ENCODE measurements at places on chromosomes 7 and 10. TPM values are rescaled to one million over a fixed set of nuclear protein-coding genes. Genes with fewer than 3 reads are reported as not detected.

Gene TAS2R4
- polyA plus RNA-seq, result not detected

Gene CHCHD2
- polyA plus RNA-seq, result 322 TPM

Gene TMEM184A
- 12.6 TPM for polyA plus RNA-seq

GRCh38 chr10:13496164-13496563 is 32.6 kb downstream of the BEND7 start:
- no peaks in the 10 kb centered on the region for H3K4me1 ChIP-seq
- H3K27ac ChIP-seq, result no peak overlapping the region
- H3K4me3 ChIP-seq, result no peak overlapping the region
- DNase-seq, result no peak

- no peaks in the 10 kb centered on the region for H3K27me3 ChIP-seq
- no peaks in the 10 kb centered on the region for H3K36me3 ChIP-seq
- no peaks in the 10 kb centered on the region for H3K4me1 ChIP-seq
- H3K4me3 ChIP-seq, result no peak overlapping the region
- no peak for DNase-seq
These were observed 727.0 kb downstream of the TYW1 start for GRCh38 chr7:67723591-67723990.

DNA sequence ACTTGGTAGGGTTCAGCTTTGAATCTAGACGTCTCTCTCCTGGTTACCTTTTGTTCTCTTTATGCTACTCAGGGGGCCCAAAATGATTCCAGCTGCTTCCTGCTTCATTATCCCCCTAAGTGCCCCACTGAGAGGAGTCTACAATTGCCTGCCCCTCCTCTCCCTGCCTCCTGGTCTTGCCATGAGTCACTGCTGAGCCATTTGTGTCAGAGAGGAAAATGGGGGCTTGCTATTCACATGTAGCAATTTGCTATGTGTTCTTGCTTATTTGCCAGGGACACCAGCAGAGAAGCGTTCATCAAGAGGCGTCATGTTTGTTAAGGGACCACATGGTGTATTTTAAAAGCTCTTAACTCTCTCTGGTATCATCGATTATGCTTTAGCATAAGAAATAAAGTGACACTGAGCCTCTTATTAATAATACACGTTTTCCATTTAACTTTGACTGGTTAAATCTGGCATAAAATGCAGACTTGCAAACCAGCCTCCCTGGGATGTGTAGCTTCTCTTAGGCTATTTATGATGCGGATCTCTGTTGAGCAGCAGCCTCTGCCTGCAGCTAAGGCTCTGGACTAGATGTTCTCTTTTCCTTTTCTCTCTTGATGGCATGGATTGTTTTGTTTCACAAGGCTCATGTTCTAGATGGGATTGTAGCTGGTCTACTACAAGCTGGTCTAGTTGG is 239.3 kb downstream of the AUTS2 start:
- no peak overlapping the region for H3K4me3 ChIP-seq
- H3K4me1 ChIP-seq, result no peaks in the 10 kb centered on the region
- H3K27me3 ChIP-seq, result no peaks in the 10 kb centered on the region
- DNase-seq, result no peak
- H3K36me3 ChIP-seq, result no peaks in the 10 kb centered on the region

DNA sequence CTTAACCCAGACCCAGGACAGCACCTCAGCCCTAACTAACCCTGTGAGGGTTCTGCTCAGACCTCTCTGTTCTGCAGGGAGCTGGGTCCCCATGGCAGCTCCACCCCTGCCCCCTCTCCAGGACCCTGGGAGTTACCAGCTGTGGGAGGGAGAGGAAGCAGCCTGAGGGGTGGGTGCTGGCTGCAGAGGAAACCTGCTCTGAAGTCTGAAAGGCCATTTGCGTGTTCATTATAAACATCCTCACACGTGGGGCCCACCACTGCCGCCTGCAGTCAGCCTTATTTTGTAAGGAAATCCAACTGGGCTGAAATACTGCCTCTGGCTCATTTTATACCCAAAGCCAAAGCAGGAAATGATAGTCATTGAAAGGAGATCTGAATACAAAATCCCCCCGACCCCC is 195.7 kb downstream of the TCERG1L start:
- no peaks in the 10 kb centered on the region for H3K4me1 ChIP-seq
- no peak overlapping the region for H3K4me3 ChIP-seq
- H3K27me3 ChIP-seq, result no peaks in the 10 kb centered on the region
- no peaks in the 10 kb centered on the region for H3K36me3 ChIP-seq

GRCh38 chr7:35729061-35729783 is 34.3 kb upstream of the HERPUD2 start:
- no peaks in the 10 kb centered on the region for H3K36me3 ChIP-seq
- no peak for DNase-seq
- H3K27ac ChIP-seq, result no peak overlapping the region
- no peak overlapping the region for H3K4me3 ChIP-seq

DNA sequence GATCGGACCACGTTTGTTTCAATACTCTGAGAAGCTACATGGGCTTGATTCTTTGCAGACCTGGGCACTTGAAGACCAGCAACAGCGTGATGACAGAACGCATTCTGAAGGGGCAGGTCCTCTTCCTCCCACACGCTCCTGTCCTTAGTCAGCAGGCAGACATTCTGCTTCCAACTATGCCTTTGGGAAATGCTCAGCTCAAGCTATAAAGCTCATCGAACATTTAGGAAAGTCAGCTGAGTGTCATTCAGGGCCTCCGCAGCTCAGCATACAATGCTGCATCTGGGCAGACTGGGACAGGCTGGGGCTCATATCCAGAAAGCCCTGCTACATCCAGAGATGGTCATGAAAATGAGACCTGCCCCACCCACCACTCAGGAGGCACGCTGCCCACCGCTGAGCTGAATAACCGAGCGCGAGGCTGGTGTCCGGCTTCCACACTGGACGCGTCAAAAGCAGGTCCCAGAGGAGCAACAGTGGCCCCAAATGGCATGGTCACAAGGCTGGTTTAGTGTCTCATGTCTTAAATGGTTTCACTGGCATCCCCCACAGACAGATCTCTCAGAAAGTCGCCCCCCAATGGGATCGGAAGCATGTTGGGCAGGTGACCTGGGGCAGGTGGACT is 274.0 kb downstream of the DNAJB6 start:
- H3K27me3 ChIP-seq, result peaks cover 2% of the 10 kb centered on the region
- no peaks in the 10 kb centered on the region for H3K36me3 ChIP-seq
- DNase-seq, result no peak
- no peak overlapping the region for H3K4me3 ChIP-seq

DNA sequence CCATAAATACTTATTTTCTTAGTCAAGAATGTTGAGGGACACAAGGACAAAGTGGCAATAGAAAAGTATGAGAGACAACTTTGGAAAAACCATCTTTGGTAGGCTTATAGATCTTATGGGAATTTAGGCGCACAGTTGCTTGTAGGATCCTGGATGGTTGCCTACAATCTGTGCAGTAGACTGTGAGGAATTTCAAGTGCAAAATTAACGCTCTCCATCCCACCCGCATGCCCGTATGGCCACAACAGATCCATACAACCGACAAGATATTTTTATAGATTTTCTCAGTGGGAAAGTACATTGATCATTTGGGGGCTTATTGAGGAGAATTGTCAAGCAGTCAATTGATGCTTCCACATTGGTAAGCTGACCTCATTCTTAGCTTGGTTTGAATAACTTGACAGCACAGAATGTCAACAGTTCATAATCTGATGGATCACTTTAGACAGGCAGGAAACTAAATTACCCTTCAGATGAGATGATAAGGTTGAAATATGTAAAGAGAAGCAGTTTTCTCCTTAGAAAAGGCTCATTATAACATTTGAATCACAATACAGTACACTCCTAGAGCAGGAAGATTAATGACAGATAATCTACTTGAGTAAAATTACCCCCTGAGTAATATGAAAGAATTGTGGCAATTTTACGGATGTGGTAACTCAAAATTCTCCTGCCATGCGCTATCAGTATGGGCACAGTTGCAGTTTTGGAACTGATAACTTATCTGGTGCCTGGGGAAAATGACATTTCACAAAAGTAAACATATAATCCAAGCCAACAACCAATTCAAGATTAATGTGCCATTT is 479.7 kb downstream of the KIF20B start:
- no peak overlapping the region for H3K27ac ChIP-seq
- no peaks in the 10 kb centered on the region for H3K4me1 ChIP-seq
- no peak overlapping the region for H3K4me3 ChIP-seq
- H3K36me3 ChIP-seq, result no peaks in the 10 kb centered on the region
- H3K27me3 ChIP-seq, result no peaks in the 10 kb centered on the region
